EL (cell line): ENCODE measurements at places on chromosomes 13 and 19.

GRCh38 chr13:30926781-30927180 is 5.7 kb upstream of the TEX26 start:
- DNase-seq: no peak

GRCh38 chr13:80498433-80498832 is 157.5 kb upstream of the SPRY2 start:
- no peak for DNase-seq

DNA sequence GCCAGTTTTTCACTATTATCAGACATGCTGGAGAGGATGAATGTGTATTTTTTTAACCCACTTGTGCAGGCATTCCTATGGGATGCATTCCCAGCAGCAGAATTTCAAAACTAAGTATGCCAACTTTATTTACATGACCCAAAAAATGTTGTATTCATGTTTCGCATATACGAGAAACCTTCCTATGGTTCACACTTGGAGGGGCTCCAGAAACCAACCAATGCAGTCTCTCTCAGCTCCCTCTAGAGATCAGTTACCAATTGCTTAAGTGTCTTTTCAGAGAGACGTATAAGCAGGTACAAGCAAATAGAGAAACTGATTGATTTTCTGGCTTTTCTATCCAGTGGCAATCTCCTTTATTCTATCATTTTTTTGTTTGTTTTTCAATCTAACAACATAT is 5.5 kb upstream of the PTOV1 start:
- DNase-seq: no peak

DNA sequence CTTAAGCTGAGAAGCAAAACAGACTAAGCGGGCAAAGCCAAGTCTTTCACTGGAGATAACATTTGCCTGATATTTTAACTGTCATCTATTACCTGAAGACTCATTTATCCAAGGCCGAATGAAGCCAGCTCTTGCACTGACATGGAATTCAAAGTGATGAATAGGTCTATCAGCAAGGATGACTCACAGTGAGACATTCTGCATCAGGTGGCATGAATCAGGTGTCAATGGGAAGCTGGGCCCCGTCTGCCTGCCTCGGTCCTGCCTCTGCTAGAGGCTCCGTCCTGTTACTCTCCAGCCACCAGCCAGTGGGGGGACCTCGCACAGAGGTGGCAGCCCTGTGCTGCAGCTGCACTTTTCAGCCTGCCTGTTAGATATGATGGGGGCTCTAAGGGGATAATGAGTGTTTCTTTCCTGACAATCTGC is 23.5 kb downstream of the STARD13 start:
- no peak for DNase-seq

- DNase-seq: peak; percentile 59
These were observed 2.0 kb upstream of the SPACA6 start for GRCh38 chr19:51691074-51691583.

GRCh38 chr19:21321996-21322395 is 7.2 kb downstream of the ZNF708 start:
- DNase-seq: peak; percentile 51

DNA sequence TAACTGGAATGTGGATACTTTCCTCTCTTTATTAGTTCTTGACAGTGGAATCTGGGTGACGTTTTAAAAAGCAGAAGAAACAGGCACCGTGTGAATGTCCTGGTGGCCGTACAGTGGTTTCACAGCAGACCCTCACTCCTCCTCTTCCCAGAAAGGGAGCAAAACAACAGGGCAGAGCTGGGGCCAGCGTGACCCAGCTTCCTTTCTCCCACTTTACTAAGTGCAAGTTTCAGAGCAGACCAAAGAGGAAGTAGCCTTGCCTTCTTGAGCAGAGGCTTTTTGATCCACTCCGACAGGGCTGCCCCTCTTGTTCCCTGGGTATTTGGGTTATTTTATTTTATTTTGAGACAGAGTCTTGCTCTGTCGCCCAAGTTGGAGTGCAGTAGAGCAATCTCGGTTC is 19.6 kb upstream of the C19orf33 start:
- no peak for DNase-seq

GRCh38 chr19:29259153-29259552 is 46.2 kb upstream of the UQCRFS1 start:
- no peak for DNase-seq

- DNase-seq: no peak
These were observed 170.7 kb upstream of the RNF113B start for GRCh38 chr13:98347756-98348155.

- DNase-seq: peak; percentile 26
These were observed 85.7 kb downstream of the NUFIP1 start for GRCh38 chr13:44903574-44903985.

DNA sequence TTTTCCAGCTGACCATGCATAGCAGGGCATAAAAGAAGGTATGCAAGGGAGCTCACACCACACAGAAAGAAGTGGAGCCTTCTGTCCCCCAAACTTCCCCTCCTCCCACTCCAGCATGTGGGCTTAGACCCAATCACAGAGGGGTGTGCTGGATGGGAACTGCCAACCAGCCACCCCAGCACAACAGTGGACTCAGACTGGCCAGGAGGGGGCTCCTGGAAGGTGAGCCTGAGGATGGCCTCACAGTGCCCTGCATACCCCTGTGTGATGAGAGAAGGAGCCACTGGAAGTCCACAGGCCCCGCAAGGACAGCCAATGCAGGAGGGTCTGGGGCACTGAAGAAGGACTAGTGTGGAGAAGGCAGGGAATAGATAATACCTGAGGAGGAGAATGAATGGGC is 106.9 kb upstream of the SERP2 start:
- DNase-seq: no peak

GRCh38 chr13:111390522-111391270 is 70.3 kb downstream of the TEX29 start:
- DNase-seq: no peak

GRCh38 chr19:49852631-49853126 is 1.7 kb downstream of the PTOV1 start:
- no peak for DNase-seq

GRCh38 chr19:1394252-1395193 is 6.8 kb downstream of the GAMT start:
- DNase-seq: no peak

- DNase-seq: no peak
These were observed 290.5 kb downstream of the NDFIP2 start for GRCh38 chr13:79771493-79771892.

- no peak for DNase-seq
These were observed 44.3 kb downstream of the CELF5 start for GRCh38 chr19:3268763-3269162.

GRCh38 chr19:10061717-10062310 is 24.3 kb upstream of the SHFL start:
- DNase-seq: no peak

- peak; percentile 22 for DNase-seq
These were observed 45.3 kb upstream of the TRPC4 start for GRCh38 chr13:37914781-37915391.

DNA sequence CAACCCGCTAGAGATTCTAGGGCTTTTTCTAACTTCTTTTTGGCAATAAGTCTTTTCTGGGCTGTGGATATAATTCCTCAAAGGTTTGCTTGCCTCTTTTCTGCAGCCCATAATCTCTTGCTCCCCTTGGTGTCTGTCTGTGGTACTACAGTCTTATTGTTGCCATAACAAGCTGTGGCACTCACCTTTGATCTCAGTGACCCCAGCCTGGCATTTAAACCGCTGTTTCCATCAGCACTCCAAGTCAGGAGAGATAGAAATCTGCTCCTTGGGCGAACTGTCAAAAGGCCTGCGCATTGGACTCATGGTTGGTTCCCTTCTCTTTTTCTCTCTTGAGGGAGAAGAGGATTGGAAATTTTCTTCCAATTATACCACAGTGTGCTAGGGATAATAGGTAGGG is 14.5 kb upstream of the MPHOSPH8 start:
- peak; percentile 32 for DNase-seq

- DNase-seq: no peak
These were observed 3.8 kb downstream of the BLVRB start for GRCh38 chr19:40461669-40462221.
